ENCODE measurements at places on chromosomes 1 and 21.

GRCh38 chr1:45306319-45306718, 20.4 kb upstream of the HPDL start:
- DNase-seq, result no peak

- DNase-seq, result no peak
These were observed 30.9 kb downstream of the PRDM2 start for GRCh38 chr1:13730751-13731482.

- DNase-seq, result no peak
These were observed 619 bp upstream of the IGFN1 start for GRCh38 chr1:201190005-201190404.

DNA sequence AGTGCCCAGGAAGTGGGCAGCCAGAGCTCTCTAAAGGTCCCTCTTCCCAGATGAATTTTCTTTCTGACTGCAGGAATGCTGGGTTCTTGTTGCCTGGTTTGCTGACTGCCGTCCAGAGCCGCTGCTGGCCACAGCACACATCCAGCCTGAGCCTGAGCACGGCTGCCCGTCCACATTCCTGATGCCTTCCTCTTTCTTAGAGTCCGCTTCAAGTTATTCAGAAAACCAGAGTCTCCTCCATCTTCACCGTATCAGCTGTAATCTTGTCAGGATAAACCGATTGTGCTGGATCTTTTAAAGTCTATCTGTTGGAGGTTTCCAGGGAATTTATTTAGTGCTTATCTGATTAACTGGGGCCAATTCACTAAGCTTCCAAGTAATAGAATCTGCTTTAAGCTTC, 84.8 kb upstream of the BCAR3 start:
- no peak for DNase-seq

- peak; percentile 74 for DNase-seq
These were observed 714 bp downstream of the DFFA start for GRCh38 chr1:10471411-10472219.

GRCh38 chr21:28272272-28272992, 720.2 kb downstream of the LTN1 start:
- DNase-seq, result no peak

GRCh38 chr1:200979574-200980451, 43.7 kb downstream of the KIF21B start:
- DNase-seq, result peak; percentile 83

GRCh38 chr1:162674034-162674608, 41.9 kb downstream of the DDR2 start:
- DNase-seq, result peak; percentile 10

GRCh38 chr1:56644919-56645676, at the start of gene PRKAA2:
Gene PRKAA2, plus strand, starts transcription at chr1:56645314. Its CDS starts 74 bp downstream, at chr1:56645388.
- peak; percentile 91 for DNase-seq

GRCh38 chr1:184557423-184558347, 170.9 kb downstream of the C1orf21 start:
- no peak for DNase-seq

- no peak for DNase-seq
These were observed 35.9 kb downstream of the PIK3R3 start for GRCh38 chr1:46096269-46097148.

GRCh38 chr21:16262091-16262490, 532.3 kb downstream of the USP25 start:
- no peak for DNase-seq

- DNase-seq, result no peak
These were observed 1.4 kb downstream of the CFAP45 start for GRCh38 chr1:159898527-159898926.

- DNase-seq, result no peak
These were observed 12.5 kb downstream of the NPHP4 start for GRCh38 chr1:5979536-5980313.

- DNase-seq, result peak; percentile 98
These were observed 1.7 kb upstream of the JUN start for GRCh38 chr1:58785442-58786058.

- no peak for DNase-seq
These were observed 84.8 kb downstream of the NR5A2 start for GRCh38 chr1:200112290-200112689.

- no peak for DNase-seq
These were observed 17.0 kb downstream of the TRAF5 start for GRCh38 chr1:211343607-211344006.

DNA sequence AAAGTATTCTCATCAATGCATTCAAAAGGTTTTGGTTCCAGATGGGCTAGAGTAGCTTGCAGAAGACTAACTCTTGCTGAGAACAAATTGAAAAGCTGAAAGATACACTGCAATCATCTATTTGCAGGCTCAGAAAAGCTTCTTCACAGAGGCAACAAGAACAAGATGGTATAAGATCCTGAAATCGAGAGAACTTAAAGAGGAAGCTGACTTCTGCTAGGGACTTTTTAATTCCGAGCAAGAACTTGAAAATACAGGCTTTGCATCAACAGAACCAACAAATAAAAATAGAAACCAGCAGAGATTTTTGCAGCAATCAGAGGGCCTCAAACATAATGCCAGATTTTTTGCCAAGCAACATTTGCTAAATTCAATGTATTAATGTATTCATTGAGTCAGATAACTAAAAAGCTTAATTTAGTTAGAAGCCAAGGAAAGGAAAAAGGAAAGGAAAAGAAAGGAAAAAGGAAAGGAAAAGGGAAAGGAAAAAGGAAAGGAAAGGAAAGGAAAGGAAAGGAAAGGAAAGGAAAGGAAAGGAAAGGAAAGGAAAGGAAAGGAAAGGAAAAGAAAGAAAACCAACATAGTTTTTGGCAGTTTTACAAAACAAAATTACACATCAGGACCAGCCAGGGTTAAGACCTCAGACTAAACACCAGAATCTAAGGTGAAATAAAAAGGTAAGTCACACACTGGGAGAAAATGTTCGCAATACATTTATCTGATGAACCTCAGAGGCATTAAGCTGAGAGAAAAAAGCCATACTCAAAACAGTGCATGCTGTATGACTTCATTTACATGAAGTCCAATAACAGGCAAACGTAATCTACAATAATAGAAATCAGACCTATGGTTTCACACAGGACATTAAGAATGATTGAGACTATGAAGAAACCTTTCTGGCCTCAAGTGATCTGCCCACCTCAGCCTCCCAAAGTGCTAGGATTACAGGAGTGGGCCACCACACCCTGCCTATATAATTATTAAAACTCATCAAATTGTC, 42.6 kb downstream of the FAF1 start:
- DNase-seq, result no peak

DNA sequence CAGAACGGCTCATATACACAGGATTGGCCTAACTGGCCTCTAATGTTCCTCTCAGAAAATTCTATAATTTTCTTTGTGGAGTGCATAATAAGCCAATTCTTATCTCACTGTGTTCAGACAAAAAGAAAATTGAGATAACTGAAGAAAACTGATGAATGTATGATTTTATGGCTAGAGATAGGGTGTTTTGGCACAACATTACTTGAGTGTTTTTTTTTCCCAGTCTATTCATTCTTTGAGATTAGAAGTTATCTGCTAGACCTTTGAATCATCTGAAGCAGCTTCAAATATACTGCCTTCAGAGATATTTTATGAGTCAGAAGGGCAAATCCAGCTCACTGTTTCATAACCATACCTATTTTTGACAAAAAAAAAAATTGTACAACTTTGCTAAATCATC, 85.6 kb downstream of the VAV3 start:
- no peak for DNase-seq

DNA sequence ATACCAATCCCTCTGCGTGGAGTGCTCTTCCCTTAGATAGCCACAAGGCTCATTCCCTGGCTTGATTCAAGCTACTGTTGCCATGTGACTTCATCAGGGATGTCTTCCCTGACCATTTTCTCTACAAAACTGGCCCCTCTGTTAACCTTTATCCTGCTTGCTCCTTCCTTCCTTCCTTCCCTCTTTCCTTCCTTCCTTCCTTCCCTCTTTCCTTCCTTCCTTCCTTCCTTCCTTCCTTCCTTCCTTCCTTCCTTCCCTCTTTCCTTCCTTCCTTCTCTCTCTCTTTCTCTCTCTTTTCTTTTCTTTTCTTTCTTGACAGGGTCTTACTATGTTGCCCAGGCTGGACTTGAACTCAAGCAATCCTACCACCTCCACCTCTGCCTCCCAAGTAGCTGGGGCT, 6.2 kb upstream of the RYR2 start:
- DNase-seq, result no peak

DNA sequence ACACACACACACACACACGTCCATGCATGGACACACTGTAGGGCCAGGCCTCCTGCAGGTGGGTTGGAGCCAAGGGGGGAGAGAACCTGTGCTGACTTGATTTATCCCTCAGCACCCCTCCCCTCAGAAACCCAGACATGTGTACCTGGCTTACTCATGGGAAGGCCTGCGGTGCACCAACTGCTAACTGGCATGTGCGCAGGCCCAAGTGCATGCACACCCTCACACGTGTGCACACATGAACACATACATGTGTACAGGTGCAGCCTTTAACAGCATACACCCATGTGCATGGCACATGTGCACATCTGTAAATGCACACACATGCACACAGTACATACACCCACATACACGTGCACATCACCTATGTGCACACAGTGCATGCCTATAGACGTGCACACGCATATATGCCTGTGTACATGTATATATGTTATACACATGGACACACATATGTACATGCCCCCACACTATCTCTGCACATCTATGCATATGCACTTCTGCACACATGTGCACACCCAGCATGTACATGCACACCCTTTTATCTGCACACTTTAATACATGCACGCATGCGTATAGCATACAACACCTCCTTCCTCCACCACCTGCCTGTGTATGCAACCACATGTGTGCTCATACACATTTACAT, 67.5 kb downstream of the TRIM11 start:
- DNase-seq, result no peak

- DNase-seq, result no peak
These were observed 81.1 kb upstream of the BTG3 start for GRCh38 chr21:17693801-17694200.

GRCh38 chr1:226443439-226443838, 35.5 kb upstream of the PARP1 start:
- DNase-seq, result no peak

DNA sequence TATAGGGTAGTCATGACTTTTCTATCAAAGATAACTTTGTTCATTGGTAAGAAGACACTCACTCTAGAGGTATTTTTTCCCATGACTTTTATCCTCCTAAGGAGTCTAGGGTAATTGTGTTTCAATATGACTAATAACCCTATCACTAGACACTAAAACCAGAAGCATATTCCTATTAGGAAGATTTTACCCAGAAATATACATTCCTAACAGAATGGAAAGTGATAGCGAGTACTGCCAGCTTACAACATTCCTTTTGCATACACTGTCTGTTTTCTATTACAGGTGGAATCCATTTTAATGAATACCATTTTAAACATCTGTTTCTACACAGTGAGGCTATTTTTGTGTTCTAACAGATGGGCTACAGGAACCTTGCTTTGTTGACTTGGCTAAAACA, 31.4 kb upstream of the C1orf185 start:
- no peak for DNase-seq

- DNase-seq, result no peak
These were observed 114.8 kb downstream of the MAB21L3 start for GRCh38 chr1:116226017-116226416.

DNA sequence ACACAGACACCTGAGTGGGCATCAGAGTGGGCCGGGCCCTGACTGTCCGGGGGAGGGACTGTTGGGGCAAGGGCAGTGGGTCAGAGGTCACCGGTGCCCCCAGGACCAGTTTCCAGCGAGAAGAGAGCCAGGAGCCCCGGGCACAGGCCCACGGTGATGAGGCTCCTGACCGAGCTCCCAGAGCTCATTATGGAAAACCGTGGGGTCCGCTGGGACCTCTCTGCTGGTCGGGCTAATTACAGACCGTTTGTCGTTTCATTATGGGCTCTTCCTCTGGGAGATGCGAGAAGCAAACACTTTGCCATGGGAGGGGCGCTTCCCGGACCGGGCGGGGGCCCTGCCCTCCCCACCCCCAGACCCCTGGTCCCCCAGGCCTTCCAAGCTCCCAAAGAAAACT, 12.0 kb upstream of the TTLL10 start:
- no peak for DNase-seq
